Activated CD4-positive, alpha-beta memory T cell treated with anti-CD3 and anti-CD28 coated beads, Interleukin-2, amount 10 ng/mL, durations not matched to agents 7 days and 5 days (primary cell): ENCODE measurements at places on chromosomes 7 and 10. TPM values are rescaled to one million over a fixed set of nuclear protein-coding genes. Genes with fewer than 3 reads are reported as not detected.

LFNG gene
- total RNA-seq, result 109 TPM

LRRTM3 gene
- total RNA-seq, result not detected

PHYHIPL gene
- total RNA-seq, result not detected

OGDHL gene
- total RNA-seq, result not detected

CYP3A7 gene
- not detected for total RNA-seq

ATOH7 gene
- total RNA-seq, result not detected

SPDYE11 gene
- not detected for total RNA-seq

LRRC18 gene
- not detected for total RNA-seq

TRIL gene
- total RNA-seq, result 0.10 TPM

MRLN gene
- total RNA-seq, result not detected

DNA sequence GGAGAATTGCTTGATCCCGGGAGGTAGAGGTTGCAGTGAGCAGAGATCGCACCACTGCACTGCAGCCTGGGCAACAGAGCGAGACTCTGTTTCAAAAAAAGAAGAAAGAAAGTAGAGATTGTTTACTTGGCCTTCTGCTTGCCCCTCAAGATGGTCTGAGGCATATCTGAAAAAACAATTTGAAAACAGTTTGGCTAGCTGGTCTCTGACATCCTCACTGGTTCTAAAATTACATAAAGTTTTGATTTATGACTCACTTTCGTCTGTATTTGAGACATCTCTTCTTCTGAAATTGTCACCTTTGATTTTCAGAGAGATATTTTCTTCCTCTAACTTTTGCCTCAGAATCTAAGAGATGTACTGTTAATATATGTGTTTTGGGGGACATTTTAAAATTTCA, 49.6 kb upstream of the HELLS start:
- peaks cover 3% of the 10 kb centered on the region for H3K4me1 ChIP-seq
- no peaks in the 10 kb centered on the region for H3K36me3 ChIP-seq
- no peak for DNase-seq
- H3K27me3 ChIP-seq, result no peaks in the 10 kb centered on the region

DNA sequence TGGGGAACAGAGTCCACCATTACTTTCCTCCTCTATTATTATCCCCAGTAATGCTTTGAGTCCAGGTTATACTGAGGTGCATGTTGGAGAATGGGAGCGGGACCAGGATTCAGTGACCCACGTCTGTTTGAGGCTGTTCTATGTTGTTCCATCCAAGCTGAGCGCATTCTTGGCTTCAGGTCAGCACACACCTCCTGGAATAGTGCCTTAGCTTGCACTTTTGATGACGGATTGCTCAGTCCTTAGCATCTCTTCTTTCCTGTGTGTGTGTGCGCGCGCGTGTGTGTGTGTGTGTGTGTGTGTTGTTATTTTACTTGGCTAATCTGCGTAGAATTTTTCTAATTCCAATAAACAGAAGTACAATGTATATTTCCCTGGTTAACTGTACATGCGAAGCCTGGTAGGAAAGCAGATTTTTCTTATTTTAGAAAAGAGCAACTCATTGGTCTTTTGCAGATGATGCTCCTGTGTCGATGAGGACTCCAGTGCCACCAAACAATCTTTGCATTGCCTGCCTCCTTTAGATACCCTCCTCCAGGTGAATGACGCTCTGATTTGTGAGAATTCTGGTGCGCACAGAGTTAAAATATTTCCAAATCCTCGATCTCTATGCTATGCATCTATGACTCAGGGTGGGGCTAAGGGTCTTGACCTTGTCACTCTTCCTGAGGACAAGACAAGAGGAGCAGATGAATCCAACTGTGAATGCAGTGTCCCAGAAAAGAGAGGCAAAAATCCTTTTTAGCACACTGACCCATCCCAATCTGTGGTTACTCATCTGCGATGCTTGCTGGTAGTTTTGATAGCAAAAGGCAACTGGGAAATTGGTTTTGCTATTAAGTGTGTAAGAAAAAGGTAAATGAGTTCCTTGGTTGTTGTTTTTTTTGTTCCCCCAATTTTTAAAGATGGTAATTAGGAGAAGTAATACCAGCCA, 13.3 kb upstream of the CELF2 start:
- no peak overlapping the region for H3K27ac ChIP-seq
- no peaks in the 10 kb centered on the region for H3K36me3 ChIP-seq
- no peak for DNase-seq
- H3K4me1 ChIP-seq, result peaks cover 10% of the 10 kb centered on the region
- no peak overlapping the region for H3K4me3 ChIP-seq

DNA sequence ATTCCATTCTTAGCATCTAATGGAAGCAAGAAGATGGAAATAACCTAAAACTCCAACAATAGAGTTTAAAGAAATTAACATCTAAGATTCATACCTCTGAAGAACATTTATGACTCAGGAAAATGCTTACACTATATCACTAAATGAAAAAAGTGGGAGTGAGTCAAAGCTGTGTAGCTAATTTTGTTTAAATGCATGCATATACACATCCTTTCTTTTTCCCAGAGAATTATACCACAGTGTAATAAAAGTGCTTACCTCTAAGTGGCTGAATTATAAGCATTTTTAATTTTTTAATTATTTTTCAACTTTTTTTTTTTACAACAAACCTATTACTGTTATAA, 44.3 kb downstream of the CCDC71L start:
- no peaks in the 10 kb centered on the region for H3K4me1 ChIP-seq
- H3K27me3 ChIP-seq, result peaks cover 9% of the 10 kb centered on the region
- no peak for DNase-seq
- H3K4me3 ChIP-seq, result no peak overlapping the region
- H3K27ac ChIP-seq, result no peak overlapping the region

DNA sequence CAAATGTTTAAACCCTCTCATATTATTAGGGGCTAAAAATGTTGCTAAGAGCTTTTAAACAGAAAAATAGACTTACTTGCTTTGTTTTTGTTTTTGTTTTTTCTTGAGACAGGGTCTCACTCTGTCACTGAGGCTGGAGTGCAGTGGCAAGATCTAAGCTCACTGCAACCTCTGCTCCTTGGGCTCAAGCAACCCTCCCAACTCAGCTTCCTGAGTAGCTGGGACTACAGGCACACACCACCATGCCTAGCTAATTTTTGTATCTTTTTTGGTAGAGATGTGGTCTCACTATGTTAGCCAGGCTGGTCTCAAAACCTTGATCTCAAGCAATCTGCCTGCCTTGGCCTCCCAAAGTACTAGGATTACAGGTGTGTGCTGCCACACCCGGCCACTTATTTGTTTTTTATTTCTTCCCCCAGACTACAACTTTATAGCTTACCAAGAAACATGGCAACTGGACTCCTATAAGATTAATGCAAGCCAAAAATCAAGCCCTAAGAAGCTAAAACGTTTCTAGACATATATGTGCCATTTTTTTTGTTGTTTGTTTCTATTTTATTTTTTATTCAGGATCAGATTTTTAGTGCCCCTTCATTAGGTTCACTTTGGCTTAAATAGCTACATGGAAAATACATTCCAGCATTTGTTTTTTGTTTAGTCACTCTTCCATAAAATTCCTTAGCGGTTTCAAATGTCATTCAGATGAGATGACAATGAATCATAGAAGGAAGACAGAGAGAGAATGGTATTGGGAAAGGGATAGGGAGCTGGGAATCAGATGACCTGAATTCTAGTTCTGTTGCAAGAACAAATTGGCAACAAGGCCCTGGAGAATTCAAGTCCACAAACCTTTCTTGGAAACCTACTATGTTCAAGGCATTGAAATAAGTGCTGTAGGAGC, 163.4 kb upstream of the MKLN1 start:
- H3K4me3 ChIP-seq, result no peak overlapping the region
- H3K36me3 ChIP-seq, result no peaks in the 10 kb centered on the region
- DNase-seq, result no peak
- no peaks in the 10 kb centered on the region for H3K4me1 ChIP-seq
- H3K27me3 ChIP-seq, result peaks cover under 1% of the 10 kb centered on the region

- H3K36me3 ChIP-seq, result no peaks in the 10 kb centered on the region
- no peak for DNase-seq
- no peak overlapping the region for H3K27ac ChIP-seq
- H3K4me1 ChIP-seq, result no peaks in the 10 kb centered on the region
- peaks cover 36% of the 10 kb centered on the region for H3K27me3 ChIP-seq
Measured at GRCh38 chr10:3494131-3494837, 290.7 kb downstream of the KLF6 start.

GRCh38 chr10:80517416-80518142, 20.1 kb upstream of the SH2D4B start:
- no peak overlapping the region for H3K4me3 ChIP-seq
- peak overlapping the region; percentile 31 for H3K27ac ChIP-seq
- DNase-seq, result no peak
- H3K27me3 ChIP-seq, result no peaks in the 10 kb centered on the region

- H3K27ac ChIP-seq, result no peak overlapping the region
- H3K4me1 ChIP-seq, result peaks cover 37% of the 10 kb centered on the region
- no peak overlapping the region for H3K4me3 ChIP-seq
- peak; percentile 53 for DNase-seq
- peaks cover 16% of the 10 kb centered on the region for H3K27me3 ChIP-seq
- no peaks in the 10 kb centered on the region for H3K36me3 ChIP-seq
Measured at GRCh38 chr7:105760551-105761447, 115.6 kb downstream of the ATXN7L1 start.

GRCh38 chr7:24783698-24784097, 26.4 kb upstream of the GSDME start:
- H3K4me3 ChIP-seq, result no peak overlapping the region
- H3K27me3 ChIP-seq, result no peaks in the 10 kb centered on the region

GRCh38 chr10:110348336-110348735, 43.6 kb upstream of the SMNDC1 start:
- H3K27me3 ChIP-seq, result peaks cover 8% of the 10 kb centered on the region
- H3K36me3 ChIP-seq, result peaks cover 8% of the 10 kb centered on the region

DNA sequence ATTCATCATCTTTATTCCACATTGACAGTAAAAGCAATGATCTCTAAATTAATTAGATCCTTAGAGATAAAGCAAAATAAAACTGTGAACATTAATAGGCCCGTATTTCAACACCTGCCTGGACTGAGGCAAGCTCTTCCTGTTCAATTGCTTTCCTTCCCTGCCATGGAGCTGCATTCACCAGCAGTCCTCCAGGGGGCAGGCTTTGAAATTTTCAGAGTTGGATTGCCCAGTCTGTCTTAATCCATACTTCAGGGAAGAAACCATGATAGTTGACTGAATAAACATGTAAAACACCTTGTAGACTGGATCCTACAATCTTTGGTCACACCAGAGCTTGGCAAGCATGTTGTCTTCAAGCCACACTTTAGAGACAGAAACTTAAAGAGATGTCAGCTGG, 936.6 kb downstream of the NRG3 start:
- no peaks in the 10 kb centered on the region for H3K36me3 ChIP-seq
- H3K27ac ChIP-seq, result no peak overlapping the region
- H3K27me3 ChIP-seq, result no peaks in the 10 kb centered on the region

DNA sequence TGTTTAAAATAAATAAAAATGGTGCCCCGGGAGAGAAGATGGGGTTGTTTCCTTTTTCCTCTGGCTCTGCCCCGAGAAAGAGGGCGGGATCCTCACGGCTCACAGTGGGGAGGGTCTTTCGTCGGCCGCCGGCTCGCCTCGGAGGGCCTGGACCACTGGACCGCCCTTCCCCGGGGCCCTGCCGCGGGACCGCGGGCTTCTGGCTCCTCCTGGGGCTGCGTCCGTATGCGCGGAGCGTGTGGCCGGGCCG, 3.5 kb upstream of the IGF2BP3 start:
- peaks cover 35% of the 10 kb centered on the region for H3K4me1 ChIP-seq
- H3K27me3 ChIP-seq, result peaks cover 66% of the 10 kb centered on the region
- no peak for DNase-seq
- H3K4me3 ChIP-seq, result peak overlapping the region; percentile 43

DNA sequence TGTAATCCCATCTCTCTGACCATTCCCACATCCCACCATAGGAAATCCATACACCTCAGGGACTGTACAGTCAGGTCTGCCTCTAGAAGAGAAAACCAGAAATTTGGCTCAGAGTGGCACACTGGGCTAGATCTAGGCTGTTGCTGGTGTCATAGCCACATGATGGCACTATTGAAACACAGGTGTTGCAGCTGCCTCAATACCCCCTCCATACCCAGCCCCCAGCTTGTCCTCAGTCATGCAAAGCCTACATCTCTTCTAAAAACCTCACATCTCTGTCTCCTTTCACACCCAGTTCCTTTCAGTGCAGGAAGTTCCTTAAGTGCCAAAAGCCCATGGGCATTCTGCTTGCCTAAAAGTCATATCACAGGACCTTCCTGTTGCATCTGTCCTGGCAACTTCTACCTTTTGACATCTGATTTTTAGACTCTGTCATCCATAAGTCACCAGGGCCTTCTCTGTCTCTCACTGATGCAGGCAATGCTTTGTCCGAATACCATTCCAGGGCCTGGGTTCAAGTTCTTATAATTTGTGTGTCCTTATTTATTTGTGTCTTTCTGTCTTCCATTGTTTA, 27.0 kb upstream of the HIBADH start:
- no peak overlapping the region for H3K4me3 ChIP-seq
- no peaks in the 10 kb centered on the region for H3K4me1 ChIP-seq

DNA sequence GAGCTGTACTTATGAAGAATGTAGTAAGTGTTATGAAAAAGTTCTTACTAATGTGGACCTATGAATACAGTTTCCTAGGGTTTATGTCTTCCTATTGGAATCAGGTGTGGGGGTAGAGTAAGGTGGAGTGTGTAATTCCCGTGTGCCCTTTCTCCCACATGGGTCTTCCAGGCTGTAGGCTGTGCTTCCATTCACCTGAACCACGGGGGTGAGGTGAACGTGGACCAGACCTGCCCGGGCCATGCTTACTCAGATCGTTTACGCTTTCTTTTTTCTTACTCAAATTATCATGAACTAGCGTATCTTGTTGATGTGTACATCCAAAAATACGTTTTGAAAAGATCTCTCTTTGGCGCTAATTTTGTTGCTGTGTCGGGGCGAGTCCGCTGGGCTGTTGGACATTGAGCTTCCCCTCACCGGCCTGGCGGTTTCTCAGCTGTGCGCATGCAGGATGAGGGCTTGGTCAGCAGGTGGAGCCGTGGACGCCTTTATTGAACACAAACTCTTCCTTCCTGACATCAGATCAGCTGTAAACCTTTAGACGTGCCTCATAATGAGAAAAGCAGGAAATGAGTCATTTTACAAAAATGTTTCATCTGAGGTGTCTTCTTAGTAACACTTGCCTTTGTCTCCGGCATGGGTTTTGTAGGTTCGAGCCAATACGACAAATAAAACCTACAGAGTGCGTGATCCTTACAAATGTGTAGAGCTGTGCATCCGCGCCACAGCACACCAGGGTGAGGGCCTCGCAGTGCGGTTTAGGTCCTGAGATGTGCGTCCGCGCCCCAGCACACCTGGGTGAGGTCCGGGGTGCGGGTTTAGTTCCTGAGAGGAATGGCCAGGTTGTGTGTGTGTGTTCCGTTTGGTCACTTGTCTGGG, 53.8 kb downstream of the WDR37 start:
- no peaks in the 10 kb centered on the region for H3K27me3 ChIP-seq
- peak; percentile 85 for DNase-seq
- H3K4me3 ChIP-seq, result peak overlapping the region; percentile 45
- peak overlapping the region; percentile 80 for H3K27ac ChIP-seq
- H3K36me3 ChIP-seq, result peaks cover 84% of the 10 kb centered on the region
